PC-3 (cell line): ENCODE measurements at places on chromosomes 4 and X. TPM values are rescaled to one million over a fixed set of nuclear protein-coding genes. Genes with fewer than 3 reads are reported as not detected.

GRCh38 chr4:144714166-144714565 lies 68.2 kb downstream of the HHIP start:
- peak; percentile 65 for DNase-seq

DNA sequence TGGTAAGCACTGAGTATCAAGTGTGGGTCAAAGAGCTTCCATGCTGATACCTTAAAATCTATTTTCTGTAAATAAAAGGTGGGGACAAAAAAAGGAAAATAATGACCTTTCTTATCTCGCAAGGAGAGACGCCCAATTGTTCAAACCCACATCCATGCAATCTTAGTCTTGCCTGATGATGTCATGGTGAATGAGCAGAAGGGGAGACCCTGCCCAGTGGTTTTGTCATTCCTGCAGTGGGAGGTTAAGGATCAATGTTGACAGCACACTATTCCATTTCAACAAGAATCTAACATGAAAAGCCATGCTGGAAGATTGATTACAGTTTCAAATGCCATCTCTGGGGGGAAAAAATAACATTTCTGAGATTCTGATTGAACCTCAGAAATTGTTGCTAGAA lies 40.7 kb upstream of the PUDP start:
- no peak for DNase-seq

- DNase-seq = peak; percentile 50
Measured at GRCh38 chrX:55167124-55167803, 52.9 kb upstream of the PAGE5 start.

The REPS2 gene
- total RNA-seq = 2.6 and 6.3 TPM in 2 replicates

The TRAM1L1 gene
- 0.87 and 1.0 TPM in 2 replicates for total RNA-seq

The P2RY4 gene
- 0.62 TPM in 1 of 2 replicates, not detected in the other for total RNA-seq

GRCh38 chrX:75230296-75230695 lies 43.6 kb upstream of the UPRT start:
- no peak for DNase-seq

DNA sequence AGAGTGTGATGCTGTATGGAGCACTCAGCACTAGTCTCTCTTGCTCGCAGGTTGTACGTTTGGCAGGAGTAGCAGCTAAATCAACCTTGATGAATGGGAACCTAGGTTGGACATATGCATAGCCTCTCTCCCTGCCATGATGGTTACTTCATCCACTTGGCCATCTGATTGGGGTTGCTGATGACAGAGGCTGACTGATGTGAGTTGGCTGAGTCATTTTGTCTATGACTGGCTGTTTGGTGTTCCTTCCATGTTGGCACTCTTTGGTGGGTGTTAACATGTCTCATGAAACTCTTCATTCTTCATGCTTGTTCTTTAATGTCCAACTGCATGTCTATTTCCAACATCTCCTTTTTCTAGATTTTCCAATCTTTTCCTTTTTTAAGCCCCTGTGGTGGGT lies 31.6 kb upstream of the SPARCL1 start:
- no peak for DNase-seq

The TMEM144 gene
- 5.4 and 5.9 TPM in 2 replicates for total RNA-seq

The RRH gene
- total RNA-seq = 0.18 and 0.29 TPM in 2 replicates

GRCh38 chrX:16573781-16574180 lies 76.2 kb upstream of the S100G start:
- DNase-seq = peak; percentile 23

DNA sequence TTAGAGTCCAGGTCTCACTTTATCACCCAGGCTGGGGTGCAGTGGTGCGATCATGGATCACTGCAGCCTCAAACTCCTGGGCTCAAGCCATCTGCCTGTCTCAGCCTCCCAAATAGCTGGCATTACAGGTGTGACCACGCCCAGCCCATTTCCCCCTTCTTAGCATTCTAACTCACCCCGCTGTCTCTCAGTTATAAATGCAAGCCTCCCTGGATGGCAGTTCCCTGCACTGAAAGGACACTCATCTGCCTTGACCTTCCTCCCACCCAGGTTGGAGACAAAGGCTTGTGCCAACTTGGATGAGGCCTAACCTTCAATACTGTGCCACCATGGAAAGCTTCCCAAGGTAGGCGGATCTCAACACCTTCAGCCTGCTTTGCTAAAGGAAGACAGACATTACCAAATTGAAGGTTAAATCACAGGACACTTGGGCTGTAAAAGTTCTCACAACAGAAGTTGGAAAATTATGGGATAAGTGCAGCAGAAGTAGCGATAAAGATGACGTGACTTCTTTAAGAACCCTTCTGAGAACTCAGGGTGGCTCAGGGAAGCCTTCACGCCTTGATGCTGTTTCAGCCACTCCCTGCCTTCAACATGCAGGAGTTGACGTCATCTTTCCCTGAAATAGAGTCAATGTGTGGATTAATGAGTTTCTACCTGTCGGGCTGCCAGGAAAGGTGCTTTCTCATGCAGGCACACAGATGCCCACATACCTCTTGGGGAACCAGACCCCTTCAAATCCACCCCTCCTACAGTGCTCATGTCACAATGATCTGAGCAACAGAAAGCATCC lies 10.6 kb upstream of the GPM6B start:
- DNase-seq = no peak

- DNase-seq = no peak
Measured at GRCh38 chr4:57103051-57103450, 7.1 kb downstream of the IGFBP7 start.

The TASL gene
- not detected in 2 replicates for total RNA-seq

The AFM gene
- total RNA-seq = not detected in 2 replicates

The IL3RA gene
- total RNA-seq = not detected in 2 replicates

GRCh38 chr4:173227756-173228155 lies 59.1 kb downstream of the GALNT7 start:
- DNase-seq = no peak

- no peak for DNase-seq
Measured at GRCh38 chr4:2794486-2795299, 1.8 kb downstream of the SH3BP2 start.

GRCh38 chr4:161828061-161828460 lies 335.7 kb downstream of the FSTL5 start:
- DNase-seq = no peak

GRCh38 chrX:54177306-54177705 lies 5.7 kb downstream of the FAM120C start:
- no peak for DNase-seq

GRCh38 chrX:107601759-107602158 lies 26.6 kb upstream of the PRPS1 start:
- DNase-seq = no peak

- DNase-seq = no peak
Measured at GRCh38 chrX:47098338-47099094, 20.3 kb downstream of the RGN start.

DNA sequence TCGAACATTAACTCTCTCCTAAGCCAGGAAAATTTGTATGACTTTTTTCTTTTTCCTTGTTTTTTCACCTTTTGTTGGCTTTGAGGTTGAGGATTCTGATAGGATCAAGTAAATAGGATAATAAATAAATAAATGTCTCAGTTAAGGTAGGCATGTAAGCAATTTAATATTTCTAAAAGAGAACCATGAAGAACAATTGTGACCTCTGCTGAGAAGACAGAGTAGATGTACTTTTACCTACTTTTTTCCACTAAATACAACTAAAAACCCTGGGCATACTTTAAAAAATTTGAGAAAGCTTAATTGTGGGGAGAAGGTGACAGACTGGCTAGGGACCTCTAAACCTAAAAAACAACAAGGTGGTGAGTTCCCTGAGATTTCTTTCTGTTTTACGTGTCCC lies 31.6 kb upstream of the CLNK start:
- no peak for DNase-seq

GRCh38 chrX:2933125-2933900 lies 4.2 kb upstream of the ARSD start:
- DNase-seq = peak; percentile 39

GRCh38 chrX:45208121-45208856 lies 7.6 kb upstream of the DIPK2B start:
- DNase-seq = no peak

GRCh38 chrX:22273714-22274317 lies 1.1 kb downstream of the CBLL2 start:
- DNase-seq = no peak

The PPP2R2C gene
- 7.0 and 9.5 TPM in 2 replicates for total RNA-seq

DNA sequence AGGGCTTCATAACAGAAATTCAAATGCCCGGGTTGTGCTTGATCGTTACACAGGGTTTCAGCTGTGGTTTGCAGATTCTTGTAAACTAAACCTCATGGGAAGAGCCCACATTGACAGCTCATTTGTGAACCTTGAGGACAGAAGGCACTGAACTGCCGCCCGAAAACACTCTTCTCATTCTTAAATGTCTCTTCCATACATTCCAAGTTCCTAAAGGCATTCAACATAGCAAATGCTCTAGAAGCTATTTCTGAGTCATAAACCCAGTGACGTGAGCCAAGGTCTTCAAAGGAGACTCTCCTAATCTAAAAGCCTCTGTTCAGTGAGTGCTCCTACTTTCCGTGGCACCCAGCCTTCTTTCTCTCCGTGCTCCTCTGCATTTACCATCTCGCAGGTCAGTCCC lies 737.8 kb upstream of the FRG1 start:
- DNase-seq = peak; percentile 4

GRCh38 chr4:1294891-1295290 lies 5.2 kb downstream of the MAEA start:
- no peak for DNase-seq

GRCh38 chr4:81850701-81851100 lies 379.0 kb upstream of the RASGEF1B start:
- DNase-seq = no peak

DNA sequence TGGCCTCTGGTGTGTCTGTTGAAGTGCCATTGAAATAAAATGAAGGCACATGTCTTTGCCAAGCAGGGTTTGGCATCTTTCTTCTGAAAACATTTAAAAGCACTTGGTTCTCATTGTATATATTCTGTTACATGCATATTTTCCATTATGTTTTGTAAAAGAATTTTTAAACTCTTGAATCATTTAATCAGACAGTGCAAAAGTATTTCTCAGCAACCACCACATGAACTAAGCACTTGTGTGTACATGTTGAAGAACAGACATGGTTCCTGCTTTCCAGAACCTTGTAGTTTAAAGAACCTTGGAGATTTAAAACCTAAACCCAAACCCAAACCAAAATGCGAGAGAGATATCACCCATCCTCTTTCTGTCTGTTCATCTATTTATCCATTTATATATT lies 220.3 kb upstream of the GIMD1 start:
- DNase-seq = no peak

The MXRA5 gene
- not detected in 2 replicates for total RNA-seq

GRCh38 chr4:57110640-57111511 lies 691 bp upstream of the IGFBP7 start:
- DNase-seq = no peak

DNA sequence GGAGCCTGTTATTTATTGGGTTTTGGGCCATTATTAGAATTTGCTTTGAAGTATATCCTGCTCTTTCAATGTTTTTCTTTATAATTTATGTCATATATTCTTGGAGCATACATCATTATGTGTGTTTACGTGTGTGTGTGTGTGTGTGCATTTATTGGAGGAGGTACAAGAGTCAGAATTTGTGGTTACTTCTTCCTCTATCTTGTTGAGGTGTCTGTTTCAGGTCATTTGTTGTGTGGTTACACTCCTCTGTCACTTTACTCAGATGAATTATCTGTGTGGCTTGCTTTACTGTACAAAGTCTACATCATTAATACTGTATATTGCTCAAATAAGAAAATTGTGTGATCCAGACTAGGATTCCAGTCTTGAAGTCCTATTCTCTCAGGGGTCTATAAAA lies 1957.4 kb upstream of the TENM3 start:
- no peak for DNase-seq

DNA sequence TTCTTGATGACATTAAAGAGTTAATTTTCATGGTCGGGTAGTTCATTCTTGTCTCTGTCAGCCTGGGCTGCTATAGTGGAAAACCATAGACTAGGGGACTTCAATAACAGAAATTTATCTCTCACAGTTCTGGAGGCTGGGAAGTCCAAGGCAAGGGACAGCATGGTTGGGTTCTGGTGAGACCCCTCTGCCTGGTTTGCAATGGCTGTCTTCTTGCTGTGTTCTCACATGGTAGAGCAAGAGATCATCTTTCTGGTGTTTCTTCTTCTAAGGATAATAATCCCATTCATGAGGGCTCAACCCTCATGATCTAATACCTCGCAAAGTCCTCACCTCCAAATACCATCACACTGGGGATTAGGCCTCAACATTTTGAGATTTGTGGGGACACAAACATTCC lies 50.1 kb downstream of the RHOH start:
- no peak for DNase-seq

DNA sequence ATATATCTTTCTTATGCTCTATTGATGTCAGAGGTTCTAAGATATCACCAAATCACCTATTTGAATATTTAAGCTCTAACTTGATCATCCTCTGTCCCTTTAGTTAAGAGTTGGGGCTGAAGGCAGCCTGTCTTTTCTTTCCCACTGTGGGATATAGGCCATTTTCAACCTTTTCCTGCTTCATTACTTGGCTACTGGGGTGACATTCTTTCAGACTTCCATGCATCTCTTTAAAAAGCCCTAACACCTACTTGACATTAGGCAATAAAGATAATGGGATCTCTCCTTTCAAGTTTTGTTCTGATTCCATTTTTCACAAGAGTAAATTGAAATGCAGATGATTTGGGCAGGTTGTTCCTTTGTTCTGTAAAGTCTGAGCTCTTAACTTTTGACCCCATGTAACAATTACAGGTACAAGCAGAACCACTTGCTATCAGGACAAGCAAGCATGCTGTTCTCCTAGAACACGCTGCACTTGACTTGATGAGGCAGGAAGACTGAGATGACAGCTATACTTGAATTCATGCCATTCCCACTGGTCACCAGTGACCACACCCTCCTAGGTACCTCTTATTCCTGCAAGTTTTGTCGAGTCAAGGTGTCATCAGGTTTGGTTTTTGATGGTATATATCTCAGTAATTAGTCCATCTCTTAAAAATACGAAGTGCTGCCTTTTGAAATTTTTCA lies 18.2 kb downstream of the HOPX start:
- no peak for DNase-seq

DNA sequence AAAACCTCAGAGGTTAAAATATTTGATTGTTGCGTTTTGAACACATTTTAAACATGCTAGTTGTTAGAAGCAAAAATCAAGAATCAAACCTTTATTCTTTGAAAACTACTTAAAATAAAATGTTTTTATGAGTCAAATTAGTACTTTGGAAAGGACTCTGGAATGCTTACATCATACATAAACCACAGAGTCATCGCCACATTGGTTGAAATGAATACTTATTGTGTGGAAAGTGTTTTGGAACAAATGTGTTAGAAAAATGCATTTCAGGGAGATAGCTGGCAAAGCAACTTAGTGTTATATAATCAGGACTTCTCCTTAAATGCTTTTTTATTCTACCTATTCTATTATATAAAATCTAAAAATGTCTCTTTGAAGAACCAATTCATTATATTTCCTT lies 49.4 kb upstream of the CAMK2D start:
- DNase-seq = no peak

GRCh38 chr4:5691491-5692132 lies 16.7 kb downstream of the EVC2 start:
- DNase-seq = no peak

The SNCA gene
- 1.2 TPM in 1 of 2 replicates, not detected in the other for total RNA-seq

DNA sequence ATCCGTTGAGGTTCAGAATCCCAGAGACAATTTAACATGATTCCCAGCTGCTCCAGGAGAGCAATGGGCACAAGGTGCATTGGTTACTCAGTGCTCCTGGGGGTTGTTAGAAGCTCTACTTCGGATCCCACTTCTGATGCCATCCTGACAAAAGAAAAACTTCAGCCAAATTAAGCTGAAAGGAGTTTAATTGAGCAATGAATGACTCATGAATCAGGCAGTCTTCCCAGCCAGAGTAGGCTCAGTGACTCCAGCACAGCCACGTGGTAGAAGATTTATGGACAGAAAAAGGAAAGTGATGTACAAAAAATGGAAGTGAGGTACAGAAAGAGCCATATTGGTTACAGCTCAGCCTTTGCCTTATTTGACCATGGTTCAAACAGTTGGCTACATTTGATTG lies 95.7 kb downstream of the PWWP3B start:
- peak; percentile 69 for DNase-seq

The MTCP1 gene
- 6.6 and 17.9 TPM in 2 replicates for total RNA-seq

- no peak for DNase-seq
Measured at GRCh38 chr4:136823020-136823419, 709.3 kb downstream of the PCDH18 start.
